ENCODE measurements at places on chromosomes 5 and 9.
A peak's percentile ranks its signal among the peaks of the same experiment; 100 is the strongest.

- no peak for DNase-seq
These were observed 25.2 kb downstream of the DUSP1 start for GRCh38 chr5:172745838-172746237.

- DNase-seq: no peak
These were observed 93.9 kb upstream of the DMRT1 start for GRCh38 chr9:747567-747966.

GRCh38 chr5:80072103-80073073 lies 37.2 kb downstream of the THBS4 start:
- DNase-seq: no peak

- DNase-seq: no peak
These were observed 1.8 kb downstream of the CTXN3 start for GRCh38 chr5:127650649-127651048.

DNA sequence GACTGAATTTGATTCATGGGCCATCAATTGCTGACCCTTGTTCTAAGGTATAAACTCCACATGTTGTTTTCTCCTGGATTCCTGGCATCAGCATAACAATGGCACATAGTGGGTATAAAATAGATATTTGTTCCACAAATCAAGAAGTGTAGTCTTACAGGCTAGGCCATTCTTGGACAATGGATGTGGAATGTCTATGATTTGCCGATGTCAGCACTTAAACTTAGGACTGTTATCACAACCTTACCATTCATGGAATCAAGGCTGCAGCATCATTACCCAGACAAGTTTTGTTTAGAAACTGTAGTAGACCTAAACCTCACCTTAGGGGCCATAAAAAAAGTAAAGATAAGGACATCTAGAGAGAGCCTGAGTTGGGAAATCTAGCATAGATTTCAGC lies 680.0 kb downstream of the BRINP1 start:
- no peak for DNase-seq

DNA sequence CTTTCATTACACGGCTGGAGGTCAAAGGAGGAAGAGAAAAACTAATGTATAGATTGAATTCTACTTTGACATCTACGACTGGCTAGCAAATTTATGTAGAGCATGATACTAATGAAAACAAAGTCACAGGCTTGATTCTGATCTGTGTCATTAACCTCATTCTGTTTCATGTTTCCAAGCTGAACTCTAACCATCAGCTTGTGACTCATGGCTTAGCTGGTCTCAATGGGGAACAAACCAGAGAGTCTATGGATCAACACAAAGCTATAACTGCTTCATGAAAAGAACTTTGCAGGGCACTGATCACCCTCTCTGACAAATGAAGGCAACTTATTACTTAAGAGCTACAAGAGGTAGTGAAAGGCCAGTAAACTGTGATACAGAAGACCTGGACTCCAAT lies 23.6 kb upstream of the PDE4D start:
- DNase-seq: no peak

DNA sequence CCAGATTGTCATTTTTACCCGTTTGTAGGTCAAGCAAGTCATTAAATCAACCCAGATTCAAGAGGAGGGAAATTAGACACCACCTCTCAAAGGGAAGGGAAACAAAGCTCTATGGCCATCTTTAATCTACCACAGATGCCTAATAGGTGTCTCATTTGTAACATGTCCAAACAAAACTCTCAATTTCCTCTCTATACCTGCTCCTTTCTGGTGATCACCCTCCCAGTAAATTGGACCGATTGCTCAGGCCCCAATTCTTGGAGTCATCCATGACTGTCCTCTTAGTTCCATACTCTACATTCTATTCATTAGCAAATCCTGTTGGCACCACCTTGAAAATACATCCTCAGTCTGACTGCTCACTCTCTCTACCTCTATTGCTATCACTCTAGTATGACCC lies 22.1 kb upstream of the UGCG start:
- no peak for DNase-seq

GRCh38 chr9:126428534-126429175 lies 102.0 kb downstream of the MVB12B start:
- DNase-seq: no peak

- no peak for DNase-seq
These were observed 110.9 kb downstream of the GRIA1 start for GRCh38 chr5:153601377-153601776.

DNA sequence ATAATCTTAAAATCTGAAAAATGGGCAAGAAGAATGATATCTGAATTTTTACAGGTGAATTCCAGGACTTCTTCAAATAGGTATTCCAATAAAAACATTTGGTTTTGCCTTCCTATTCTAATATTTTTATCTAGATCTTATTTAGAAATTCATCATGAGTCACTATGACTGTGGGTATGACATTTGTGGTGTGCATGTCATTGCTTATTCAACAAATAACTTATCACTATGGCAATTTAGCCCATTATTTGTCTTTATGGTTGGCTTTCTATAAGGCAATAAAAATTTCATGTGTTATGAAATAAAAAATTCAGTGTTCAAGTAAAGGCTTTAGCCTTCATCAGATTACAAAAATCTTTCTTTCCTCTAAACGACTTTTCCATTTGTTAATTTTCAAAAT lies 1139.6 kb upstream of the NUDT12 start:
- no peak for DNase-seq

DNA sequence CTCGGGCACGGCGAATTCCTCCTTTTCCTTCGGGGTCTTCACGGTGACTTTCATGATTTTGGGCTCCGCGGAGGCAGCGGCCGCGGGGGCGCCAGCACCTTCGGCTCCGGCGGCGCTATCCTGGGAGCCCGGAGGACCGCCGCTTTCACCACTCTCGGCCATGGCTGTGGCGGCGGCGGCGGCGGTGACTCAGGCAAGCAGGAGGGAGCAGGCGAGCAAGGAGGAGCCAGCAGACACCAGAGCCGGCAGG lies 315 bp downstream of the UBQLN1 start:
- DNase-seq: no peak

- no peak for DNase-seq
These were observed 624.7 kb upstream of the ACO1 start for GRCh38 chr9:31759703-31760102.

- peak; percentile 29 for DNase-seq
These were observed 4.1 kb downstream of the TRIO start for GRCh38 chr5:14147210-14147609.

DNA sequence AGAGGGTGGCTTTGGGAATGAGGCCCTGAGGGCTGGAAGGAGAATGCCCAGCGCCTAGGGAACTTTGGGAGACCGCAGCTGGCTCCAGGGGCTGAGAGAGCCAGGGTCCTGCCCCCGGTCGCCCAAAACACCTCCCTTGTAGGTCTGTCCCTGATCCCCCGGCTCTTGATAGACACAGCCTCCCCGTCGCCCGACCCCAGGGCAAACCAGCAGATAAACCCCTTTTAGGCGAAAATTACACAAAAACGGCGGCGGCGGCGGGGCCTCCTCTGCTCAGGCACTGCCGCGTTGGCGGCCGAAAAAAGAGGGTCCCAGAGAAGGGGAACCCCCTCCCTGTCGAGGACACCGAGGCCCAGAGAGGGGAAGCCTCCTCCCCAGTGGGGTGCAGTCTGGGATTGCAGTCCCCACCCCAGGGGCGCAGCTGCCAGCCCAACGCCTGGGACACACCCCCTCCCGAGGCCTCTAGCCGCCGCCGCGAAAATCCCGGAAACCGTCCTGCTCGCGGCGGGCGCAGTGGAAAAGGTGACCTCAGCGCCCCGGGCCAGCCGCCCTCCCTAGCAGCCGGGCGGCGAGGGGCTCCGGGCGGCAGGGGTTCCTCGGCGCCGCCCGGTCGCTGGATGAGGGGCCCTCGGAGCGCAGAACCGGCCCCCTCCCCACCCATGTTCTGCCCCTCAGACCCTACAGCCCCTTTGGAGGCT lies 3.1 kb upstream of the BARX1 start:
- no peak for DNase-seq

All from NCI-H1417 treated with DMSO at 0.1 percent for 48 hours (cell line).